Heart right ventricle (tissue), 16 donors: ENCODE measurements at places on chromosomes 1 and 21. TPM values are rescaled to one million over a fixed set of nuclear protein-coding genes. Genes with fewer than 3 reads are reported as not detected.

DNA sequence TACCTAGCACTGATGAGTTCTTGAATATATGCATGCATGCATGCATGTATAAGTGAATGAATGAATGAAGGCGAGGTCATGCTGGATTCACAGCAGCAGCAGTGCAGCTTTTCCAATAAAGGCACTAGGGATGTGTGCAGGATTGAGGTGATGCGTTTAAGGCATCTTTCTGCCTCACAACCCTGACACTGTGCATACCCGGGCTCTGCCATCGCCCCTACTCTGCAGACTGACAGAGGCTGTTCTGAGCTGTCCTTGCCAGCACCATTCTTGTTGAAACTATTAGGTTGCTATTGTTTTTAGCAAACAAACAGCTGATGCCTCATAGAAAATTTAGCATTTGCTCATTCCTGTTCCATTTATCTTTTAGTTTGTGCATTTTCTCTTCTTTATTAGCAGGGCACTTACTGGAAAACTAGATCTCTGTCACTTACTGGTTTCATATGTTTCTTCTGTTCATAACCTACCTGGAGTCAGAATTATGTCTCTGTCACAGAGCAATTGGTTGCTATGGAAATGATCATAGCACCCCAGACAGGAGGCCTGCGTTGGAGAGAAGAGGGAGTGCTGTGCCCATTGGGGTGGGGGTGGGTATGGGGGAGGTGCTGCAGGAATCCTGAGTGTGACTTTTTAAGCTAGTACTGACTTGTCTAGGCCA is 79.0 kb downstream of the CD58 start:
- peaks cover 25% of the 10 kb centered on the region for H3K4me1 ChIP-seq
- no peaks in the 10 kb centered on the region for H3K36me3 ChIP-seq
- no peak overlapping the region for H3K4me3 ChIP-seq
- H3K27ac ChIP-seq: no peak overlapping the region

GRCh38 chr1:48817505-48818114 is 40.9 kb upstream of the BEND5 start:
- H3K27me3 ChIP-seq: no peaks in the 10 kb centered on the region
- DNase-seq: peak; percentile 46
- no peaks in the 10 kb centered on the region for H3K36me3 ChIP-seq
- no peak overlapping the region for H3K4me3 ChIP-seq

DNA sequence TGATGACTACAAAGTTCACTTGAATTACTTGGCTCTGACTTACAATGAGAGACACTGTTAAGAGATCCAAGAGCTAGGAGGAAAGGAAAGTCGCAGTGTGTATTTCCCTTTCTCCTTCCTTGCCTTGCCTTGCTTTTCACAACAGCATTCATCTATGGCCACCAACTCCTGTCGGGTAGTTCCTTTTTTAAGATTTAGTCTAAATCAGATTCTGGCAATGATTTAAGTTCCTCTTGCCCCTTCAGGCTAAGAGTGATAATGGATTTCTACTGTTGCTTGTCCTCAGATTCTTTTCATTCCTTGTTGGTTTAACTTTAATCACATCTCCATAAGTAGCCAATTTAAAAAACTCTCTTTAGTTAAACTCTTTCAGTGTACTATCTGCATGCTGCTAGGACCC is 91.9 kb downstream of the GTF2B start:
- no peak for DNase-seq
- H3K4me1 ChIP-seq: no peaks in the 10 kb centered on the region
- H3K27ac ChIP-seq: no peak overlapping the region
- no peaks in the 10 kb centered on the region for H3K27me3 ChIP-seq

DNA sequence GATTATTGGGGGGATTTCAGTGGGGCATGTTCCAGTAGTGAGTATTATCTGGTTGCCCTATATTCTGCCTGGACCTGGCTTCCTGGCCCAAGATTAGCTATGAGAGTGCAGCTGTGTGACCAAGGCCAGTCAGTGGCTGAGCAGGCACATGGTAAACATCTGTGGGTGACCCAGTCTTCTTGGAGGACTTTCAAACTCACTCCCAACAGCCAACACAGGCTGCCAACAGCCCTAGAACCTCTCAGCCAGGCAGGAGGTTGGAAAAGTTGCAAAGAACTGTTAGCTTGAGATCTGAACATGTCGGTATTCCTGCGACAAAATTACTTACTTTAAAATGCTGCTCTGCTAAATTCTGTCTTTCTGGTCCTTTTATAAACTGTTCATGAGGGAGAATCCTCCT is 192.4 kb downstream of the TGFBR3 start:
- H3K27ac ChIP-seq: peak overlapping the region; percentile 70
- H3K36me3 ChIP-seq: no peaks in the 10 kb centered on the region
- DNase-seq: peak; percentile 51
- H3K4me1 ChIP-seq: peaks cover 37% of the 10 kb centered on the region
- H3K27me3 ChIP-seq: no peaks in the 10 kb centered on the region

GRCh38 chr1:167805041-167805556 is 83.3 kb downstream of the MPZL1 start:
- H3K4me3 ChIP-seq: no peak overlapping the region
- H3K4me1 ChIP-seq: no peaks in the 10 kb centered on the region
- H3K27ac ChIP-seq: no peak overlapping the region
- H3K36me3 ChIP-seq: no peaks in the 10 kb centered on the region
- no peaks in the 10 kb centered on the region for H3K27me3 ChIP-seq

GRCh38 chr1:201721082-201722049 is 107.6 kb upstream of the IPO9 start:
- peaks cover 25% of the 10 kb centered on the region for H3K4me1 ChIP-seq
- H3K36me3 ChIP-seq: no peaks in the 10 kb centered on the region
- H3K27me3 ChIP-seq: no peaks in the 10 kb centered on the region

GRCh38 chr1:151478923-151479322 is 19.6 kb upstream of the POGZ start:
- H3K27ac ChIP-seq: no peak overlapping the region
- peaks cover under 1% of the 10 kb centered on the region for H3K4me1 ChIP-seq
- H3K36me3 ChIP-seq: no peaks in the 10 kb centered on the region

GRCh38 chr21:31725202-31725839 is 6.6 kb downstream of the SCAF4 start:
- no peak overlapping the region for H3K4me3 ChIP-seq
- no peak for DNase-seq
- H3K27ac ChIP-seq: no peak overlapping the region
- no peaks in the 10 kb centered on the region for H3K27me3 ChIP-seq
- peaks cover 70% of the 10 kb centered on the region for H3K4me1 ChIP-seq
- H3K36me3 ChIP-seq: peaks cover 4% of the 10 kb centered on the region

- peaks cover 88% of the 10 kb centered on the region for H3K4me1 ChIP-seq
- H3K27me3 ChIP-seq: no peaks in the 10 kb centered on the region
- H3K36me3 ChIP-seq: no peaks in the 10 kb centered on the region
Measured at GRCh38 chr1:9890224-9890731, 19.8 kb downstream of the CTNNBIP1 start.

DNA sequence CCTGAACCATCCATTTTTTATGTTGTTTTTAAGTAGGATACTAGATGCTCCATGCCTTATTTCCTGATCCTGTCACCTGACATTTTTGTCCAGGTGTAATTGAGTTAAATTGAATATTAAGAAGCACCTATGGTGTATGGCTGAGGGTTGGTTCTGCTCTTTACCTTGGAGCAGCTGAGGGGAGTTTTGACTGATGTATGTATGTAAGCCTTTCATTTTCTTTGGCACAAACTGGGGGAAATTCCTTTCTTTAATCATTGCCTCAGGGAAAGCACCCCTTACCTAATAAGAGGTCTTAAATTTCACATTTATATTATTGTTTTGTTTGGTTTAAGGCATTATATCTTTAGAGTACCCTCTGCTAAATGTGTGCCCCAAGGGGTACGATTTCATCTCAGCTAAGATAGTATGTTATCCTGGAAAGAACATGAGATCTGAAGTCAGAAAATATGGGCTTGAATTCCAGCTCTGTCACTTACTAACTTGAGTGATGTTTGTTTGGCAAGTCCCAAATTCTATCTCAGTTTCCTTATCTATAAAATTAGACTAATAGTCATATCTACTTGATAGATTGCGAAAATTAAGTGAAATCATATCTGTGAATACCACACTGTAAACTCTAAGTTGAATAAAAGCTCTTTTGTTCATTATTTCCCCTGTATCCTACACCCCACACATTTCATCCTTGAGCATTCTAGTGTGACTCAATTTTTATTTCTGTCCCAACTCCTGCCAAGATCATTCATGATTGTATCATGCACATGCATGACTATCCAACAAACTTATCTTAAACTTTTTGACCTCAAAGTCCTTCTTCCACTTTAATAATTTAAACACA is 57.7 kb upstream of the NUF2 start:
- no peak for DNase-seq
- no peak overlapping the region for H3K27ac ChIP-seq
- H3K27me3 ChIP-seq: no peaks in the 10 kb centered on the region
- no peak overlapping the region for H3K4me3 ChIP-seq
- H3K36me3 ChIP-seq: no peaks in the 10 kb centered on the region

GRCh38 chr1:179082333-179082998 is 596 bp downstream of the TOR3A start:
- H3K4me1 ChIP-seq: peaks cover 19% of the 10 kb centered on the region
- H3K36me3 ChIP-seq: peaks cover 28% of the 10 kb centered on the region
- H3K27ac ChIP-seq: peak overlapping the region; percentile 95
- H3K4me3 ChIP-seq: peak overlapping the region; percentile 99

DNA sequence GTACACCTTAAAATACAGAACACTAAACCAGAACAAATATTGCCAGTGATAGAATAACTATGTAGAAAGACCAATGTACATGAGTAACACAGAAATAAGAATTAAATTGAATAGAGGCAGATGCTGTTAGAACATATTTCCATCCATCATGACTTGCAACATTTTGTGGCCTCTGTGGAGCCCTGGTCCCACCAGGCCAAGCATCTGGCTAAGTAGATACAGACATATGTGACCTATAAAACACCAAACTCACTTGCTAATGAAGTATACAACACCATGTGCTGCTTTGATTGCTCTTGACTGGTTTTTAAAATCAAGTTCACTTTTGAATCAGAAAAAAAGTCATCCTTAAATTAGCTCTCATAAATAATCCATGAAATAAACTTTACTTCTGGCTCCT is 20.5 kb downstream of the SLC19A2 start:
- peaks cover 7% of the 10 kb centered on the region for H3K4me1 ChIP-seq
- no peak overlapping the region for H3K4me3 ChIP-seq
- peaks cover 13% of the 10 kb centered on the region for H3K36me3 ChIP-seq

The HRNR gene
- total RNA-seq: not detected

The KCNJ9 gene
- total RNA-seq: not detected

The KRTAP7-1 gene
- total RNA-seq: not detected

The SLC45A1 gene
- total RNA-seq: 0.72 TPM

The FCRL1 gene
- total RNA-seq: 0.37 TPM

The CASQ2 gene
- 1,190 TPM for total RNA-seq
